ENCODE measurements at places on chromosomes 4 and X. TPM values are rescaled to one million over a fixed set of nuclear protein-coding genes. Genes with fewer than 3 reads are reported as not detected.

GRCh38 chr4:24806206-24806990 is 11.0 kb downstream of the SOD3 start:
- no peak overlapping the region for H3K4me3 ChIP-seq
- H3K27me3 ChIP-seq: no peaks in the 10 kb centered on the region
- H3K36me3 ChIP-seq: no peaks in the 10 kb centered on the region
- DNase-seq: no peak
- peaks cover 7% of the 10 kb centered on the region for H3K4me1 ChIP-seq

- peak; percentile 68 for DNase-seq
- no peaks in the 10 kb centered on the region for H3K36me3 ChIP-seq
- H3K27ac ChIP-seq: no peak overlapping the region
- H3K4me1 ChIP-seq: no peaks in the 10 kb centered on the region
- H3K4me3 ChIP-seq: no peak overlapping the region
Observed at GRCh38 chrX:129686422-129686948, 31.7 kb upstream of the APLN start.

GRCh38 chrX:45557387-45557786 is 356.7 kb upstream of the DIPK2B start:
- H3K27me3 ChIP-seq: no peaks in the 10 kb centered on the region
- no peak overlapping the region for H3K4me3 ChIP-seq
- no peaks in the 10 kb centered on the region for H3K4me1 ChIP-seq
- no peak overlapping the region for H3K27ac ChIP-seq
- DNase-seq: no peak

- H3K36me3 ChIP-seq: no peaks in the 10 kb centered on the region
- DNase-seq: no peak
- no peaks in the 10 kb centered on the region for H3K27me3 ChIP-seq
Observed at GRCh38 chr4:182496408-182496807, 253.2 kb downstream of the TENM3 start.

The TCEANC gene
- 1.6 TPM for polyA plus RNA-seq

- H3K27me3 ChIP-seq: no peaks in the 10 kb centered on the region
- no peaks in the 10 kb centered on the region for H3K4me1 ChIP-seq
- no peak for DNase-seq
- peak overlapping the region; percentile 7 for H3K4me3 ChIP-seq
- no peaks in the 10 kb centered on the region for H3K36me3 ChIP-seq
- no peak overlapping the region for H3K27ac ChIP-seq
Observed at GRCh38 chrX:77788050-77788449, 2.0 kb upstream of the ATRX start.

DNA sequence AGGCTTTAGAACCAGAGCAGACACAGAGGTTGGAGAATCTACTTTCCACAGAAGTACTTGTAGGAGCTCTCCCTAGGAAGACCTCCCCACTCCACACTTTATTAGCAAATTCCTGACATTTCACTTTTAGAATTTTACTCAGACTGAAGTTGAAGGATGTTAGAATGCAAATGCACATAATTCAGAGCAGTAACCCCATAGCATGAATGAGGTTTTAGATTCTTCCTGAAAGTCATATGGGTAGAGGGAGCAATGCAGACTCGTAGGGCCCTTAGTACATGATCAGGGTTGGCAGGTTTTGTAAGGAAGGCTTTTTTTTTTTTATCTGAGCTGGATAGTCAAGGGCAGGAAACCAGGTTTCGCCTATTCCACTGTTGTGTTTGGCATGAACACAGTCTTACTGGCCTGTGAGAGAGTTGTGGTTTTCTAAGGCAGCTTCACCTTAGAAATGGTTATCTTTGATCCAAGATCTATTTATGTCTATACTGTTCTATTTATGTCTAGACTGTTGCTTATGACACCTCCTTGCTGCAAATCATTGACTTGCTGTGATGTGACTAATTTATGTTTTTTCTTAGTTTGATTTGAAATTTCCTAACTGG is 48.9 kb downstream of the SPATA18 start:
- H3K4me3 ChIP-seq: no peak overlapping the region
- no peaks in the 10 kb centered on the region for H3K4me1 ChIP-seq

All from fibroblast of lung (primary cell).